ENCODE measurements at places on chromosomes 6 and 20.

DNA sequence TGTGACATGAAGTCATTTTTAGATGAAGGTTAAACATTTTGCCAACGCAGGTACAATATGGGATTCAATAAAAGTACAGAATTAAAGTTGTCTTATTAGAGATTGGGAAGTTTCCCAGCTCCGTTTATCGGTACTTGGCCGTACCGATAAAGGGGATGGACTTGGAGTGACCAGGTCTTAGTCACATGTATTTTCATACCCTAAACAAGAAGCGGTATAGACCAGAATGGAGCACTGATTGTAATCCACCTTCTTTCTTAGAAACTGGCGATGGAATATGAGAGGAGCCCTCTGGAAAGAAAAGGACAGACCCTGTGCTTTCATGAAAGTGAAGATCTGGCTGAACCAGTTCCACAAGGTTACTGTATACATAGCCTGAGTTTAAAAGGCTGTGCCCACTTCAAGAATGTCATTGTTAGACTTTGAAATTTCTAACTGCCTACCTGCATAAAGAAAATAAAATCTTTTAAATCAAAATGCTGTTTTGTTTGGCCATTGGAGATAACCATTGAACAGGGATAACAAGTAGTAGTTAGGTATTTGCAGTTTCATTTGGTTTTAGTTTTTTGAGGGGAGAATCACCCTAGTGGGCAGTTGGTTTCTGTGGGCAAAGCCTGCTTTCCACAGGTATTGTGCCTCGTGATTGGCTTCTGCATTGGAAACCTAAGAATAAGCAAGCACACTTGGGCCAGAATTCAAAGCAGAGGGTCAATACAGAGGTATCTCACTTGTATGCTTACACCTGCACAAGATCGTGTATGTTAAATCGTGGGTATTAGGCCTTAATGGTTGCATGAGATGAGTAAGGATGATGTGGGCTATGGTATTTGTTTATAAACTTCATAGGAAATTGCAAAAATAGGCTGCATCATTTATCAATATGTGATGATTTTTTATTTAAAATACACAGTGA is 11.2 kb upstream of the ZNFX1 start:
- DNase-seq: no peak

- no peak for DNase-seq
Observed at GRCh38 chr6:43207286-43207685, 22.0 kb downstream of the DNPH1 start.

DNA sequence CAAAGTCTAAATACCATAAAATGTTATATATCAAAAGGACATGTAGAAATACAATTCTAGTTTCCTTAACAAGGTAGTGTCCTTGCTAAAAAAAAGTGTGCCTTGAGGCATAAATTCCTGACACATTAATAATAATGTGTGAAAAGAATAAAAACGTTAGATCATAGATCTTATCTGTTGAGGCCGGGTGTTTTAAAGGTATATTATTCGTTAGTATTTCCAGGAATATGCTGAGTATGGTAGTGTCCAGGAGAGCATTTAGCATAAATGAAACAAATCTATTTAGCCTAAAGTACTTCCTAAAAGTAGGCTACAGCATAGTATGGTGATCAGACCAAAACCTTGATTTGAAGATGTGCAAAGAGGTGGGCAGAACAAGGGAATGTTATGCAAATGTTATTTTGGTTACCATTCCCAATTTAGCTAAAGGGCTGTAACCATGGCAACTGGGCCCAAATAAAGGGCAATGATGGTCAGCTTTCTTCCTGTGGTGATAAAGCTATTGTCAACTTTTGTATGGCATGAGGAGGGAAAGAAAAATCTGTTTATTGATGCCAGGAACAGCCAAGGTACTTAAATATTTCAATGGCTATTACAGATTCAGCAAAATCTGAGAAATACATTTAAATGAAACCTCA is 18.9 kb downstream of the MKKS start:
- no peak for DNase-seq

DNA sequence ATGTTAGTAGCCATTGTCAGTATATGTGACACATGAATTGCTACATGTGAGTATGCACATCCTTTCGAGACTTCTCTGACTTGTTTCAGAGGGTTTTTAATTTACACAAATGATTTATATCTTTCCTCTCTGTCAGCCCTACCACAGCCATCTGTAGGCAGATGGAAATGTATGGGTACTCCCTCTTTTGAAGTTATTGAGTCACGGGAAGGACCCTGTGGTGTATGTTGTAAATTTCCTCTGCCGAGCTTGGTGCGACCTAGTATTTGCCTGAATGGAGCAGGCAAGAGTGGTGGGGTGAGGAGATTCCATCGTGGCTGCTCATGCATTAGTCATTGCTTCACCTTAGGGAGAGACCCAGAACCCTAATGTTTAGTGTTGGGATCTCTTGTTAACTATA is 171.9 kb downstream of the JARID2 start:
- DNase-seq: no peak

- DNase-seq: no peak
Observed at GRCh38 chr6:52595000-52595795, 18.3 kb upstream of the TRAM2 start.

DNA sequence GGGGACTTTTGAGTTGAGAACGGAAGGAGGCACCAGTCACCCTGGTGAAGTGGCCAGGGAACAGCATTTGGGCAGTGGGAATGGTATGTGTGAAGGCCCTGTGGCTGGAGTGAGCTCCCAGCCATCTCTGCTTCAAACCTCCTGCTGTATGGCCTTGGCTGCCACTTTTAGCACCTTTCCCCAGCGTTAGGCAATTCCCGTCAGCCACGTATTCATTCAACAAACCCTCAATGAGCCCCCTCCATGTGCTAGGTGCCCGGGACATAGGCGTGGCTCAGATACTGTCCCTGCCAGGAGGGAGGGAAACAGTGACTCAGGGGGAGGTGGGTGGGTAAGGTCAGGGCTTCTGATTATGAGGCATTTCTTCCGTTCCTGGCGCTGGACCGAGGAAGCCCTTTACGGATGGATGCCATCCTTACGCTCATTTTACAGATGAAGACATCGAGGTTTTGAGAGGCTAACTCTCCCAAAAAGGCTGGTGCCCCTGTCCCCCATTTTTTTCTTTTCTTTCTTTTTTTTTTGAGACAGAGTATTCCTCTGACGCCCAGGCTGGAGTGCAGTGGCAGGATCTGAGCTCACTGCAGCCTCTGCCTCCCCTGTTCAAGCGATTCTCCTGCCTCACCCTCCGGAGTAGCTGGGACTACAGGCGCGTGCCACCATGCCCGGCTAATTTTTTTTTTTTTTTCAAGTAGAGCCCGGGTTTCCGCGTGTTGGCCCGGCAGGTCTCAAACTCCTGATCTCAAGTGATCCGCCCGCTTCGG is 37.5 kb downstream of the SRC start:
- no peak for DNase-seq

- DNase-seq: peak; percentile 21
Observed at GRCh38 chr6:34027445-34027936, 118.4 kb downstream of the GRM4 start.

- no peak for DNase-seq
Observed at GRCh38 chr6:53284901-53285300, 63.8 kb downstream of the ELOVL5 start.

DNA sequence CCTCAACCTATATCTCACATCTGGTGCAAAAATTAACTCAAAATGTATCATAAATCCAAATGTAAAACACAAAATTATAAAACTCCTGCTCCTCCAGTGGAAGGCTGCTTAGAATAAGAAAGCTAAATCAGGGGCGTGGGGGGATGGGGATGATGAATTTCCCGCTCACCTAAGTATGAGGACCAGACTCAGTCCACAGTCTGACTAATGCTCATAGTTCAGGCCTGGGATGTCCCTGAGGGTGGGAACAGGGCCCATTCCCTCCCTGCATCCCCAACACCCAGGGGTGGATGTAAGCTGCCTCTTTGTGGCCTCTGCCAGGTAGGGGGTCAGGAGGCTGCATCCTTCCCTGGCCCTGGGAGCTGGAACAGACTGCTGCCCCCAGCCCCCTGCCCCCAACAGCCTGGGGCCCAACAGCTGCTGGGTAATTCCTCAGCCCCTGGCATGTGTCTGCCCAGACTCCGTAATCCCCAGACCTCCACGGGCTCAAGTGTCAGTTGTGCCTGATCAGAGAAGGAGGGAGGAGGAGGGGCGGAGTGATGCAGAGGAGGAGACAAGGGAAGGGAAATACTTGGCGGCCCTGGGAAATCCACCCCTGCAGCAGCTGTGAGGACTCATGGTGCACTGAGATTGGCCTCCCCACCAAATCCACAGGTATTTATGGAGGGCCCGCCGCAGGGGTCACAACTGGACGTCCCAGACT is 224.5 kb downstream of the PREX1 start:
- DNase-seq: no peak

- DNase-seq: no peak
Observed at GRCh38 chr6:22784601-22785410, 215.4 kb downstream of the HDGFL1 start.

GRCh38 chr6:145904391-145904790 is 59.8 kb downstream of the SHPRH start:
- DNase-seq: no peak

- DNase-seq: no peak
Observed at GRCh38 chr6:15287670-15288375, 42.0 kb downstream of the JARID2 start.

GRCh38 chr6:32825966-32826365 is 9.2 kb upstream of the HLA-DOB start:
- no peak for DNase-seq

GRCh38 chr6:118679327-118679901 is 28.0 kb upstream of the CEP85L start:
- no peak for DNase-seq

DNA sequence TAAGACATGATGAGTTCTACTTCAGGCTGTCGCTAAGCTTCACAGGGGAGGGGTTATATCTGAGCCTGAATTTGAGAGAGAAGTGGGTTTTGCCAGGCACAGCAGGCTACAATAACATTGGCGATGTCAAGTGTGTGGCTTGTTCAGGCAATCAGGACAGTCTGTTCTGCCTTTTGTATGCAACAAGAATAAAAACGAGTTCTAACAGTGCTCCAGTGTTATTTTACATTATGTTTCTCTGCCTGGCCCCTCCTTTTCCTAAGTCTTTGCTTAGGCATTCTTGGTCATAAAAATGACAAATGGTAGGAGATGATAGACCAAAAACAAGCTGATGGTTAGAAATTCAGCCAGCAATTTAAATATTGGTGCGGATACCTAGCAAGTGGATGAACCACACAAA is 26.8 kb downstream of the PAQR8 start:
- DNase-seq: no peak

DNA sequence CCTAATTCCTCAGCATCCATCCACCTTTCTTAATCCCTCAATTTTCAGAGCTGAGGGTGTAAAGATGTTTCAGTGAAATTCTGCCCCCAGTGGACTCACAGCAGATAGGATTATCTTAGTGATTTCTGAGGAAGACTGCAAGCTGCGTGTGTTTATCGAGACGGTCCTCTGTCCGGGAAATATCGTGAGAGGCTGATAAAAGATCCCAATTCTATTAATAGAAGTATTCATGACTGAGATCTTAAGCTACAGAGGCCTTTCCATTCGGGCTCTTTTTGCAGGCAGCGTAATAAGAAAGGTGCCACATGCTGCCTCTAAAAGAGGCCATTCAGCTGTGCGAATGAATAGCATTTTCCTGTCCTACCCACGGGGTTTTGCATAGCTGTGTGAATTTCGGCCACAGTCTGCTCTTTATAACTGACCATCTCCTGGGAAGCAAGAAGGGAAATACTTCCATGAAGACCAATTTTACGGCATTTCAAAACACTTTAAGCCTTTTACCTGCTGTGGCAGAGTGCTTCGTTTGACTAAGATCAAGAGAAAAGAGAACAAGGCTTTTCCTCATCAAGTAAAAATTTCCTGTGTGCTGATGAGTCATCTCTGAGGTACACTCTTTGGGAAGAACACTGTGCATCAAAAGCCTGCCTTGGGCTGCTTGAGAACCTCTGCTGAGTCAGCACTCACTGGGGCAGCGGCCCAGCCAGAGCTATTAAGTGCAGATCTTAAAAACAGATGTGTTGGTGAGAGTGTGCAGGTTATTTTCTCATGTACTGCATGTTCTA is 208.8 kb downstream of the ARHGAP18 start:
- DNase-seq: no peak

GRCh38 chr6:106561686-106562405 is 67.5 kb downstream of the RTN4IP1 start:
- no peak for DNase-seq

- DNase-seq: no peak
Observed at GRCh38 chr6:15754035-15754705, 91.3 kb upstream of the DTNBP1 start.

GRCh38 chr6:157967020-157967419 is 14.6 kb upstream of the SYNJ2 start:
- no peak for DNase-seq

DNA sequence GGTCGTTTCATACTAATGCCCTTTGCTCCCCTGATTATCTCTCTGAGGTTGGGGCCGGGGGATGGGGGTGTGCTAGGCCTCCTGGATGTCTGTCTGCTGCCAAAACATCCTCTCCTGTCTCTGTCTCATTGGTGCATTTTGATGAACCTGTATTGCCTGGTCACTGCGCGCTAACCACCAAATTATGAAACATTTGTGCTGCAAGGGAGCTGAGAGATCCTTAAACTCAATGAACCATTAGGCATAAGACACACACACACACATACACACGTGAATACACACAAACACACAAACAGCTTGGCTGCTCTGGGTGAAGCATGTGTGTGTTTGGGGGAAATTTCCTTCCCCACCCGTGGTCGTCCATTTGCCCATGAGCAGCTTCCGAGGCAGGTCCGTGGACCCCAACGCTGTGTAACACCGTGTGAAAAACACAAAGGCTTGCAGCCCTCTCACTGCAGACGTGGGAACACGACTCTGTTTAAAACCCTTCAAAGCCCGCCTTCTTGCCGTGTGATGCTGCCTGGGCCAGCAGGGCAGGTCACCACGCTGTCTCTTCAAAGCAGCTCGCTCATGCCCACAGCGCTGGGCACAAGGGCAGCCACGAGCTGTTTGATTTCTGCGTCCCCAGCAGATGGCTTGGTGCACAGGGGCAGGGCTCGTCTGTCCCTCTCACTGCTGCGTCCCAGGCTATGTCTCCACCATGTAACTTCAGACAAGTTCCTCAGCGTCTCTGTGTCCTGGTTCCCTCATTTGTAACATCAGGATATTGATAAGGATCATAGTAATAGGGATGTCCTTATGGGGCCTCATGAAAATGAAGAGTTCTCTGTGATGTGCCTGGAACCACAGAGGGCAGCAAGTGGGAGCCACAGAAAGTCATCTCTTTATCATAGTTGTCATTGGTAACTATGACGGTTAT is 96.8 kb downstream of the CDH26 start:
- DNase-seq: no peak

- no peak for DNase-seq
Observed at GRCh38 chr6:52538901-52539354, 37.9 kb downstream of the TRAM2 start.

- no peak for DNase-seq
Observed at GRCh38 chr6:155174576-155175211, 89.1 kb upstream of the CLDN20 start.

Measured in activated naive CD4-positive, alpha-beta T cell (primary cell).